NCI-H1092 (cell line): ENCODE measurements at places on chromosomes 13 and 19.

DNA sequence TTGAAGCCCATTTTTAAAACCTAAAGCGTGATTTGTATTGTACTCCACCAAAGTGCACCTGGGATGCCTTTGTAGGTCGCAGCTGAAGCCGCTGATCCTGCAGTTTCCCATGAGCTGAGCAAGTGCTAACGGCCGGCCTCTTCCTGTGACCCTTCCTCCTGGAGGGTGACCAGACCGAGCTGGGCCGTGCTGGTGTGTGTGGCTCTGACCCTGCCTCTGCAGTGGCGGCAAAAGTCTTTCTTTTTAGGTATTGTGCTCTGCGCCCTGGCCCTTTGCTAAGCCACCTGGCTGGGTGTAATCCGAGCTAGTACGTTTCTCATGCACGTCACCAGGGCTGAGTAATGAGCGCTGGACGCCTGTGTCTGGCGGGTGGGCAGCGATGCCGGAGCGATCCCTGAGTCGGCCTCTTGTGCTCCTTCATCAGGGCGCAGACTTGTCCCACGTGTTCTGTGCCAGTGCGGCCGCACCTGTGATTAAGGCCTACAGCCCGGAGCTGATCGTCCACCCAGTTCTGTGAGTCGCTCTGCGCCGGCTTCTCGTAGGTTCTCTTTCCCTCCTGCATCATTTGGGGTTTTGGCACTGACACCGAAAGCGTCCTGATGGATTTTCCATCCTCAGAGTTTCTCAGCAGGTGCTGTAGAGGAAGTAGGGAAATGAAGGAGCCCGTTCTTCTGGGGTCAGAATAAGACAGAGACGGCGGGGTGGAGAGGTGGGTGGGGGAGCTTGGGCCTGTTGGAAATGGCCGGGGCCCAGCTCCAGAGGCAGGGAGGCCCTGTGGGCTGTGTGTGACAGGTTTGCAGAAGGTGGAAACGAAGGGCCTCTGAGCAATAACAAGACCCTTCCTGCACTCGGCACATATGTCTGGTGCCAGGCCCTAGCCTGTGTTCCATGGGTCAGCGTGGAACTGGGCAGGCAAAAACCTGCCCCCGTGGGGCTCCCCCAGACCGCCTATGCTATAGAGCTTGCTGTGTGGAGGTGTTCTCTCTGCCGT lies 9.7 kb downstream of the NAXD start:
- DNase-seq, result no peak

DNA sequence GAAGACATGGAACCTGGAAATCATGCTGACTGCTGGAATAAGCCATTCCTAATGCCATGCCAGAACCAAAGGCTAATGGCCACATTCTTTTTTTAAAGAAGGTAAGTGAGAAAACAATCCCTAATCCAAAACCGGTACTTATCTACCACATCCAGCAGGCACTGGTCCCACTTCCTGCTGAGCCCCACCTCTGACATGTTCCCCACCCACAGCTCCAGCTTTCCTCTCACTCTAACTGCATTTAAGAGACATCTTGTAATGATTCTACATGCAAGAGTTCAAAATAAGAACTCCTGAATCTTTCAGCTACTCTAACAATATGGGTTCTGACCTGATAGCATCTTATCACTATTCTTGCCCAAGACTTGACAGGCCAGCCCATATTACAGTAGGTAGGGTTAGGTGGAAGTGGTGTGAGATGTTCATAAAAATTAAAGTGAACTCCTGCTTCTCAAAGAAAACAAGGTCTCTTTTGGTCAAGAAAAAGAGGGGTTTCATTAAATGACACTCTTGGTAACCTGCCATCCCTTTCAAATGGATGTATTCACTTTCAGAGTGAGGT lies 41.9 kb downstream of the N4BP2L2 start:
- no peak for DNase-seq

DNA sequence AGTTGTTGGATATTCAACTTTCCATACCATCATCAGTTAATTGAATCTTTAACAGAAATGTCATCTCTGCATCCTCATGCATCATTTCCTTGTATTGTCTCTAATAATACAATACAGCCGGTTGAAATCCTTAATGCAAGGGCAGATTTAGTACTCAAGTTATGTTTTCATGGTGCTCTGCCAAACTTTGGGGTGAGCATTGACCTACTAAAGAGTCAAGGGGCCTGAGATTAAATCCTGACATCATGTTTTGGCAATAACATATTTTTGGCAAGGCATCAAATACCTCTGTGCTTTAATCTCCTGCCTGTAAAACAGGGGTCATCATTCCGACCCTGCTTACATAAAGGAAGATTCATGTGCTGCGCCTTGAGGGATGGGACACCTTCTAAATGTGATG lies 42.7 kb upstream of the ABCC4 start:
- DNase-seq, result no peak

GRCh38 chr19:38977445-38978325 lies 2.1 kb upstream of the FBXO17 start:
- DNase-seq, result no peak

DNA sequence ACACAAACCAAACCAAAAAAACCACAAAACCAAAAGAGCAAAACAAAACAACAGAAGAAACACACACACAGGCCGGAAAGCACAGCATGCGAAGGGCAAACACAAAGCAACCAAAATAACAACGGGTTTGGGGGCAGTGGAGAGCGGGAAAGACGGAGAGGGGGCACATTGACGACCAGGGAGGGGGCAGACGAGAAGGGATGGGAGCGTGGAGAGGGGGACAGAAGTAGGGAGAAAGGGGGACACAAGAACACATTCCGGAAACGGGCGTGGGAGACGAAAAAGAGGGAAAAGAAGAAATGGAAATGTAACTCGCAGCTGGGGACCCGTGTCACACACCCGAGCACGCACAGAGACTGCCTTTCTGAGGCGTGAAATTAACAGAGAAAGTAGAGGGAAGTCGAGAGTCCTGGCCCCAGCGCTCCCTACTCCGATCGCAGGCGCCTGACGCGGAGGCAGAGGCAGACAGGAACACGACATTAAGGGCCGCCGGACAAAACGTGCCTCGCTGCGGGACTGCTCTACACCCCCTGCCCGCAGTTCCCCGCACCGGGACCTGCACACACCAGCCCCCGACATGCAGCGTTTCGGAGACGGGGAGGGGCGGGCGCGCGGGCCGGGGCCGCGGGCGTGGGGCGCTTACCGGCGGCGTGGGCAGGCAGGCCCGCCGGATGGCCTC lies 652 bp downstream of the POU4F1 start:
- DNase-seq, result no peak

- DNase-seq, result no peak
Measured at GRCh38 chr19:51637362-51637978, 7.3 kb upstream of the SIGLEC5 start.
